A549 treated with Hydrocortisone at 1 μM for 4 hours (cell line): ENCODE measurements at places on chromosomes 7 and 10. TPM values are rescaled to one million over a fixed set of nuclear protein-coding genes. Genes with fewer than 3 reads are reported as not detected.

SCART1 gene
- 0.20 to 0.32 TPM (median 0.22 TPM) in 5 replicates for total RNA-seq

OPALIN gene
- total RNA-seq: not detected in 5 replicates

TRIL gene
- total RNA-seq: not detected in 5 replicates

GNAT3 gene
- total RNA-seq: not detected in 5 replicates

ZNF212 gene
- total RNA-seq: 10.2 to 11.5 TPM (median 11.1 TPM) in 5 replicates

CRYGN gene
- total RNA-seq: not detected in 5 replicates

TPST1 gene
- 5.6 to 8.8 TPM (median 8.0 TPM) in 5 replicates for total RNA-seq

SEPTIN14 gene
- total RNA-seq: not detected in 5 replicates

MCM10 gene
- total RNA-seq: 19.7 to 26.7 TPM (median 21.8 TPM) in 5 replicates
